ENCODE measurements at places on chromosomes 16 and 17.

GRCh38 chr16:85151603-85152413, 39.5 kb upstream of the CIBAR2 start:
- DNase-seq = no peak

GRCh38 chr17:79455636-79456035, 155.2 kb downstream of the RBFOX3 start:
- DNase-seq = no peak

DNA sequence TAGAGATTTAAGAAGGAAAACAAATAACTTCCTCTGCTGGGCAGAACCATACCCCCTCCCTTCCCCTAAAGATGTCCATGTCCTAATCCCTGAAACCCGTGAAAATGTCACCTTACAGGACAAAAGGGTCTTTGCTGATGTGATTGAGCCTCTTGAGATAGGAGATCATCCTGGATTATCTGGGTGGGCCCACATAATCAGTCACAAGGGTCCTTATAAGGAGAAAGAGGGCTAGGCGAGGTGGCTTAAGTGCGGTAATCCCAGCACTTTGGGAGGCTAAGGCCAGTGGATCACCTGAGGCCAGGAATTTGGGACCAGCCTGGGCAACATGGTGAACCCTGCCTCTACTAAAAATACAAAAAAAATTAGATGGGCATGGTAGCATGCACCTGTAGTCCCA, 12.0 kb upstream of the SLC39A11 start:
- DNase-seq = no peak

GRCh38 chr17:38706505-38707216, 1.6 kb downstream of the MLLT6 start:
- peak; percentile 22 for DNase-seq

DNA sequence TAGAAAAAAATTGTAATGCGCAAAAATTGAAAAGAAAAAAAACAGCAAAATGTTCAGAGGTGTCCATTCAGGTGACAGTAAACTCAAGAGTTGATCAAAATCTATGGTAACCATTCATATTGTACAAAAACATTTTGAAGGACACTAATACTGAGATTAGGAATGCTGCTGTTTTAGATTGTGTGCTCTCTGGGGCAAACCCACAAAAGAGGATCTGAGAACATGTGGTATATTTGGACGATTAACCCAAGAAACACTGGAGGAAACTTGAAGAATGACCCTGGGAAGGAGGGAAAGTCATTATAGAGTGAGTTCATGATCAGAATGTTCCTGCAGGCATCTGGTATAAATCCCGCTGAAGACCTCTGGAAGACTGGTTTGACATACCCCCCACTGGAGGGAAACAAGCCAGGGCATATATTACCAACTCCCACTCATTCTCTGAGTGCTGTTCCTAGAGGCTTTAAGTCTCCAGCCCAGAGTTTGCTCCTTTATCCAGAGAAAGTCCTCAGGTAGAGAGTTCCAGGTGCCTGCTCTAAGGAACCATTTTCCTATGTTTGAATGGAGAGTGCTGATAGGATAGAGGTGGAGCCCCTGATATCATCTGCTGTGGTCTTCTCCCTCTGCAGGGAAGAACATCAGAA, 1.2 kb downstream of the KRTAP4-2 start:
- DNase-seq = no peak

GRCh38 chr17:32311028-32311536, 30.9 kb downstream of the C17orf75 start:
- DNase-seq = no peak

- DNase-seq = no peak
Measured at GRCh38 chr16:57191056-57191571, 5.0 kb downstream of the RSPRY1 start.

- no peak for DNase-seq
Measured at GRCh38 chr16:17211797-17212196, 259.0 kb downstream of the XYLT1 start.

- no peak for DNase-seq
Measured at GRCh38 chr17:71247441-71248015, 873.3 kb upstream of the SOX9 start.

DNA sequence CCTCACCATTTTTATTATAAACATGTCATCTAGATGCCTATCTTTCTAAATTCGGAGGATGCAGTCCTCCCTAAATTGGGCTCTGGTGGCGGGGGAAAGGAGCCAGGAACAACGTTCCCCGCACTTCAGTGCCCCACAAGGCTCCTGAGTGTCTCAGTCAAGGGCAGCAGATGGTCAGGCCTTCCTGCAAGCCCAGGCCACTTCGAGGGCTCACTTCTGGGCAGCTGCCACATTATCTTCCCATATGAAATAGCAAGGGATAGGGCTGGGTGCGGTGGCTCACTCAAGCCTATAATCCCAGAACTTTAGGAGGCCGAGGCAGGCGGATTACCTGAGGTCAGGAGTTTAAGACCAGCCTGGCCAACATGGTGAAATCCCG, 32.3 kb downstream of the FBXO31 start:
- no peak for DNase-seq

DNA sequence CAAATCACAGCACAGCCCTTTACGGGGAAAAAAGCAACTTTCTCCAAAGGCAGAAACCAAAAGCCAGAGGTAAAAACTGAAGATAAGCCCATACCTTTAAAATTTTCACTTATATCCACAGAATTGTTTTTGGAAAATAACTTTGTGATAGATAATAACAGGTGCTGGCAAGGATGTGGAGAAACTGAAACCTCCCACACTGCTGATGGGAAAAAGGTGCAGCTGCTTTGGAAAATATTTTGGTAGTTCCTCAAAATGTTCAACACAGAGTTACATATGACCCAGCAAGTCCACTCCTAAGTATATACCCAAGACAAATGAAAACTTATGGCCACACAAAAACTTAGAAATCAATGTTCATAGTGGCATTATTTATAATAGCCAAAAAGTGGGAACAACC, 12.2 kb downstream of the EFTUD2 start:
- DNase-seq = no peak

DNA sequence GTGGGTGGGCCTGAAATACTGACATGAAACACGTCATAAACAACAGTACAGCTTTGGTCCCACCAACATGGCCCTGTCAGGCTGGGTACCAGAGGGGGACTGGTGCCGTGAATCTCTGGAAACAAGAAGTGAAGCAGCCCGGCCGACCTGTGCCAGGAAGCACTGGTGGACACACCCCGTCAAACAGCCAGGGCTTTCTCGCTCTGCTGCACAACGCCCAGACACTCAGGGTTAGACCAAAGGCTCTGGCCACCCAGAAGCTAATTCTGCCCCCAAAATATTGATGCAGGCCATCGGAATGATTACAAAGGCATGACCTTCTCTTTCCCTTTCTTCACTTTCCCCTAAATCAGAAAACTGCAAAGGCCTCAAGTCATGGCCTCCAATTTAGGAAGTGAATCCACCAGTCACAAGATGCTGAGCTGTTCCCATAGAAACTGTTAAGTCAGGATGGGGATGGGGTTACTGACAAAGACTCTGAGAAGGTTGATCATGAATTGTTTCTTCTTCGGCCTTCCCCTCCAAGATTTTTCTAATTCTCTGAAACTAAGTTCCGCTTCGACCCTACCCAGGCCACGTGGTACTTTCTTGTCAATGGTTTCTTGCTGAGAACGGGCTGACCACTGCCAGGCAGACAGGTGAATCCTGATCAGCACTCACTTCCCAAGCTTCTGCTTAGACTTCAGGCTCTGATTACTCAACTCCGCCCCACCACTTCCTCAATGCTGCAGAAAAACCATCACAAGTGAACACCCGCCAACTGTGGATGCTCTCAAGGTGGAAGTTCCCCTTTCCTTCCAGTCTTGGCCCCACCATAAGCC, 6.7 kb downstream of the PITPNA start:
- no peak for DNase-seq

GRCh38 chr17:45293413-45294211, 23.2 kb downstream of the MAP3K14 start:
- peak; percentile 32 for DNase-seq

- DNase-seq = no peak
Measured at GRCh38 chr17:68778726-68779125, 176.5 kb downstream of the ABCA8 start.

GRCh38 chr17:74392848-74393247, 25.5 kb downstream of the GPR142 start:
- DNase-seq = no peak

DNA sequence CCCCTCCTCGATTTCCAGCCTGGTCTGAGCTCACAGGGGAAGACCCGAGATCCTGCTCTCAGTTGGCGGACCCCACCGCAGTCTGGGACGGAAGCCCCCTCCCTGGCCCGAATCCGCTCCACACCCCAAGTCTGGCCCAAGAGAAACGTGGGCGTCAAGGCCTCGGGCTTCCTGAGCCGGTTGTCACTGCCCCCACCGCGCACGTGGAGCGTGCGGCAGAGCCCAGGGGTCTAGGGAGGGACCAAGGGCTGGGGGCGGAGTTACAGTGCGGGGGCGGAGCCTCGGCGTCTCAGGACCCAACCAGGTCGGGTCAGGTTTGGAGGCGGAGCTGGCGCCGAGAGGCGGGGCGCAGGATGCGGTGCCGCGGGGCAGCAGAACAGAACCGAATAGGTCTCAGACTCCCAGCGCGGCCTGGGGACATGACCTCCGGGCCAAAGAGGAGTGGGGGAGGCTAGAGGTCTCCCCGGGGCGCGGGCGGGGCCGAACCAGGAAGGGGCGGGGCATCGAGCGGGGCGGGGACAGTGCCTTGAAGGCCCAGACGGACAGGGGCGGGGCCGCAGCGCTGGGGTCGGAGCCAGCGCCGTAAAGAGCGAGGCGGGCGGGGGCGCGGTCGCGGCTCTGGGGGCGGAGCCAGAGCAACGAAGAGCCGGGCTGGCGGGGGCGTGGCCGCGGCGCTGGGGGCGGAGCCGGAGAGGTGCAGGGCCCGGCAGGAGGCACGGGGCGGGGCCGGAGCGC, 431 bp upstream of the ZFPM1 start:
- peak; percentile 100 for DNase-seq

- no peak for DNase-seq
Measured at GRCh38 chr17:51481370-51481769, 221.0 kb downstream of the UTP18 start.

- DNase-seq = no peak
Measured at GRCh38 chr17:20988896-20989295, 53.9 kb downstream of the USP22 start.

DNA sequence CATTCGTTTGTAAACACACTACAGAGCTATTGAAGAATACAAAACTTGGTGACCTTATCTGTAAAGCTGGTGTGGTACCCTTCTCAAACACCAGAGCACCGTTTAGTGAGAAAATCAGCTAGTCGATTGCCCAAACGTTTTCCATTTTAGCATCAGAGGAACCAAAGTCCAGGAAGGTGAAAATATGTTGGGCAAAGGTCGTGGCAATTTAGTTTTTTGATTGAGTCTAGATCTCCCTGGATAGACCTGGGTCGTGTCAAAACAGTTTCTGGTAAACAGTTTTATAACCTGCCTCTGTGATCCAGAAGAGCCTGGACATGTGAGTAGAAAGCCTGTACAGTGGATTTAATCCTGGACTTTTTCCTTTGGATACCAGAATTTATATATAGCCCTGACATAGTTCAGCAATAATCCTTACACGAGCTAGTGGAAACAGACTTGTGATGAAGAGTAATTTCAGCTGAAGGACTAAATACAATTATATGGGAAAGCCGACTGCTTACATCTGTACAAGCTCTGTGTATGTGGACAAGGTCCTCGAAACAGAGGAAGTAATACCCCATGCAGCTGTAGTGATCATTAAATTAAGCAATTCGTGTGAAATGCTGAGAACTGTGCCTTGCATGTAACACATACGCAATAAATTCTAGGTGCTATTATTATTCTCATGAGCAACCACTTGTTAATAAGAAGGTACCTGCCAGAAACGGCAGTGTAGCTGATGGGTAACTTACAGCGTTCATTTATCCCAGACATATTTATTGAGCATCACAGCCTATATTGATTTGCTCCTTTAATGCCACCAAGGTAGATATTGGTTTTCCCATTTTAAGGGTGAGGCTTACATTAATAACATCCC, 72.5 kb downstream of the MAP2K6 start:
- no peak for DNase-seq

DNA sequence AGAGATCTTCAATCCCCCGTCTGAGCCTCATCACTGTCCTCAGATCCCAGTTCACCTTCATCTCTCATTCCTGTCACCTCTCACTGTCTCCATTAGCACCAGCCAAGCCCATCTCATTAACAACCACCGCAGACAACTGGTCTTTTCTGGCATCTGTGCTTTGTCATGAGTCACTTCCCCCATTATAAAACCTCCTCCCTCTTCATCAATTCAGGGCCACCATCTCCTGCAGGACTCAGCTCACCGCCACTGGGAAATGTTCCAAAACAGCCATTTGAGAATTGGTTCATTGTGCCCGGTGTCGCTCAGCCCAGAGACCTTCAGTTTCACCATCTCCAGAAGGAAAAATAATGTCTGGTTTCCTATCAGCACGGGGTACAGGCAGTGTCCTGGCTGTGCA, 56.9 kb upstream of the TEKT3 start:
- DNase-seq = peak; percentile 16

GRCh38 chr17:34665150-34665806, 85.9 kb downstream of the TMEM132E start:
- DNase-seq = no peak

DNA sequence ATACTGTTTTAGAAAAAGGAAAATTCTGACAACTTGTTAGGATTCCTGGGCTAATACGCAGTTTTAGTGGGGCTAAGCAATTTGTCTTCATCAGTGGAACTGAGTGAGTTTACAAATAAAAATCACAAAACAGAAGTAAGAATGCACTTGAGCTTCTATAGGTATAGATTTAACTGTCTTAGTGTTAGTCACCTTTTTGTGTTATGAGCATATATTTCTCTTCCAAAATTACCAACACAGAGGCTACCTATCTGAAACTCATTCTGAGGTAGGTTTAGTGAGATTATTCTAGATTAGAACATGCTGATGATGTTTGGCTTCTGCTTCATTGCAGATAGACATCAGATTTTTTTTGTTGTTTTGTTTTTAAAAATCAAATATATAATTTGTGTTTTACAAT, 23.2 kb downstream of the METTL9 start:
- no peak for DNase-seq

GRCh38 chr16:23268561-23268960, 33.5 kb upstream of the SCNN1B start:
- DNase-seq = peak; percentile 49

DNA sequence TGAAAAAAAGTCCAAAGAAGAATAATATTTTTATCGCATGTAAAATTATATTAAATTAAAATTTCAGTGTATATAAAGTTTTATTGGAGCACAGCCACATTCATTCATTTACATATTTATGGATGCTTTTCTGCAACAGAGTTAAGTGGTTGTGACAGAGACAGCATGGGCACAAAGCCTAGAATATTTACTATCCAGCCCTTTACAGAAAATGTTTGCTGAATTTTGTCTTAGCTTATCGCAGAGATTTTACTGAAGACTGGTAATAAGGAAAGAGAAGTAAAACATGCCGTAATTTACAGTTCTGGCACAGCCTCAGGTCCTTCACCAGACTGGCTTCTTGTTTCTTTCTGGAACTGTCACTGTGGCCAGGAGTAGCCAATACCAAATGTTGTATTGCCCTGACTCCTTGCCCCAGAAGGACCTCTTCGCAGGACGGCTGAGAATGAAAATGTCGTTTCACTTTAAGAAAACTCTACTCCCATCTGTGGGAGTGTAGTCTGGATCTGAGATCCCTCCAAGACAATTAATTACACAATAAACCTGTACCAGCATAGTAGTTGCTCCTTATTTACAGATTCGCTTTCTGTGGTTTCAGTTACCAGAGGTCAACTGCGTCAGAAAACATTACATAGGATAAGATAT, 94.9 kb upstream of the GOT2 start:
- DNase-seq = peak; percentile 27

GRCh38 chr16:55871411-55872038, 3.6 kb downstream of the CES5A start:
- DNase-seq = no peak
